ENCODE measurements at places on chromosomes 3 and 15.

DNA sequence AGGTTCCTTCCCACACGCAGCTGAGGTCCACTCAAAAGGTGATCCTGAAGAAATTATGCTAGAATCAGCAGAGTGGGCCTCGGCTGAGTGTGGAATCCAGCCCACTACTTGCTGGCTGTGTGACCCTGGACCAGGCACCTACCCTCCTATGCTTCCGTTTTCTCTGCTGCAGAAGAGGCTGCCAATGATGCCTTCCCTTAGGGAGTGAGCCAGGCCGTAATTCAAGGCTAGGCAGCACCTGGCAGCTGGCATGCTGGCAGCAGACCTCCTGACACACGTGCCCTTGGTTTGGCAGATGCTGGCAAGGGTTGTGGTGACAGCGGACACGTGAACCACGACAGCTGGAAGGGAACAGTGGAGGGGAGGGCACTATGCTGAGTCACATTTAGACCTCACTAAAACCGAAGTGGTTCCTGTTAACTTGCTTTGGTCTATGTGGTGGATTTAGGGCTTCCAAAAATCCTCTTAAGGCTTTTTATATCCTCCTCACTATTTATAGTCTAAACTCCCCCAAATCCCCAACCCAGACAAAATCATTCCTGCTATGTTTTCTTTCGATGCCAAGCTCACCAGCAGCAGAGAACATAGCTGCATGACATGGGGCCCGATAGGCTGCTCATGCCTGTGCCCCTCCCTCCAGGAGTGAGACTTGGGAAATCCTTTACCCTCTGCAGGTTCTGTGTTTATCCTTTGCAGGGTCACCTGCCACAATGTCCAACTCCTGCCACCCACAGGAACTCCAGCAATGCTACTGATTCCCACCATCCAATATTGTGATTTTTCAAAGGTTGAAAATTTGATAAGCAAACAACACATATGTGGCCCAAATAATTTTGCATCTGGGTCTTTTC lies 10.6 kb upstream of the PCSK6 start:
- DNase-seq = no peak

DNA sequence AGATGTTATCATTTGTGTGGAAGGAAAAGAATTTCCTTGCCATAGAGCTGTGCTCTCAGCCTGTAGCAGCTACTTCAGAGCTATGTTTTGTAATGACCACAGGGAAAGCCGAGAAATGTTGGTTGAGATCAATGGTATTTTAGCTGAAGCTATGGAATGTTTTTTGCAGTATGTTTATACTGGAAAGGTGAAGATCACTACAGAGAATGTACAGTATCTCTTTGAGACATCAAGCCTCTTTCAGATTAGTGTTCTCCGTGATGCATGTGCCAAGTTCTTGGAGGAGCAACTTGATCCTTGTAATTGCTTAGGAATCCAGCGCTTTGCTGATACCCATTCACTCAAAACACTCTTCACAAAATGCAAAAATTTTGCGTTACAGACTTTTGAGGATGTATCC lies 15.1 kb downstream of the KLHL24 start:
- DNase-seq = no peak

- DNase-seq = no peak
Measured at GRCh38 chr3:71066849-71067261, 516.7 kb downstream of the FOXP1 start.

DNA sequence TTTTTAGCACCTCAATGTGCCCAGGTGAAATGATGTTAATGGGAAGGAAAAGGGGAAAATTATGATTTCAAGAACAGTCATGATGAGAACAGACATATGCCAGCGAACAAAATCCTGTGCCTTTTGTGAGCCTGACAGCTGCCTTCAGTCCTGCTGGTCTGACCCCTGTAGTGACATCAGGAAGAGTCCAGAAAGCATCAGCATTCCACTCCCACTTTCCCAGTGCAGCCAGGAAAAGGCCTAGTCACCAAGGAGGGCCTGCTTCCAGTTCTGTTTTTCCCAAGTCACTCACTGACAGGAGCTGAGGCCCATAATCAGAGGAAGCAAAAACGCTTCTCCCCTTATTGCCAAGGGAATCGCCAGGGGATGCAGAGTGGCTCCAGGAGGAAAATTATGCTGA lies 218.4 kb downstream of the ABHD5 start:
- DNase-seq = no peak

DNA sequence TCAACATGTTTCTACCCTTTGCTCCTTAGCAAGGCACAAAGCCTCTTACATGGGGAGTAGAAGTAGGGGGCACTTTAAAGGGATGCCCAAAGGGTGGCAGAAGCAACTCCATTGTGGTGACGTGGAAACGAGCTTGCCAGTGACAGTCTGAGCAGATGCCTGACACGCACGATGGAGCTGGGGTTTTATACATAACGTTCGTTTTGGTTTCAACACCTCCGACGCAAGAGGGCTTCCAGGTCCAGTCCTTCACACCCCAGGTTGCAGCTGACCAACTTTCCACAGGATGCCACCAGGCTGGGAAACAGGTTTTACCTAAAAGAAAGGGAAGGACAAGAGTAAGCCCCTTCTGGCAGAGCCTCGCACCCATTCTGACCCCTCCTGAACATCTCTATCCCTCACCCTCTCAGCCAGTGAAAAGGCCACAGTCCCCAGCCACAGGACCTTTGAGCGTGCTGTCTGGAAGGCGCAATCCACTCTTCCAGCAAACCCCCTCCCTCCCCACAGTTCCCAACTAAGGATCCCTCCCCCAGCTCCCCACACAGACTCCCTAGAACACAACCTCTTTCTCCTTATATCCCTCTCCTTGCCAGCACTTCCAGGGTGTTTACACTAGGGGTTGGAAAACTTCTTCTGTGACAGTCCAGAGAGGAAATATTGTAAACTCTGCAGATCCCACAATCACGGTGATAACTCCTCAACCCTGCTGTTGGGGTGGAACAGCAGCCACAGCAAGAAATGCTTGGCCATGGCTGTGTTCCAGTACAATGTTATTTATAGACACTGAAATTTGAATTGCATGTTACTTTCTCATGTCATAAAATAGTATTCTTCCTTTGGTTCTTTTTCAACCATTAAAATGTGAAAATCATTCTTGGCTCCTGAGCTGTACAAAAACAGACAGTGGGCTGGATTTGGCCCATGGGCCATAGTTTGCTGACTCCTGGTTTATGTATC lies 36.2 kb downstream of the FAM174B start:
- no peak for DNase-seq

GRCh38 chr15:96285305-96285704 lies 45.2 kb upstream of the NR2F2 start:
- no peak for DNase-seq

- no peak for DNase-seq
Measured at GRCh38 chr15:61441891-61442290, 212.8 kb upstream of the RORA start.

- no peak for DNase-seq
Measured at GRCh38 chr3:185103359-185104127, 49.3 kb downstream of the C3orf70 start.

GRCh38 chr15:71080705-71081104 lies 34.6 kb upstream of the THSD4 start:
- no peak for DNase-seq

- DNase-seq = no peak
Measured at GRCh38 chr3:124557-125179, 71.9 kb upstream of the CHL1 start.

- no peak for DNase-seq
Measured at GRCh38 chr3:56304069-56304468, 164.2 kb downstream of the ERC2 start.

GRCh38 chr15:72178976-72179585 lies 18.5 kb downstream of the GRAMD2A start:
- DNase-seq = no peak

GRCh38 chr3:54188176-54188791 lies 65.9 kb downstream of the CACNA2D3 start:
- DNase-seq = no peak

DNA sequence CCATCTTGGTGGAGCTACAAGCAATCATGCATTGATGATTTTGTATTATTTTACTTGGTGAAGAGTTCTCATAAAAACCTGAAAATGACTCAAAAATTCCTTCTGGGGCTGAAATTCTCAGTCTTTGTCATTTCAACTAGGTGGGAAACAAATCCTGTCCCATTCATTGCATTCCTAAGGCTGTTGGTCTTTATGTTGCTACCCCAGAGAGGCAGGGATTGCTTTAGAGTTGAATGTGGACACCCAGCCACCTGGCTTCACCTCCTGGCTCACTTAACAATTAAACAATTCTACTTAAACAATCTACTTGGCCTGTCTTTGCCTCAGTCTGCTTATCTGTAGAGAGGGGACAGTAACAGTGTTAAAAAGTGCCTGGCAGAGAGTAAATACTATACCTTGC lies 117.3 kb upstream of the UBE3A start:
- no peak for DNase-seq
